B cell (primary cell): ENCODE measurements at places on chromosomes 1 and 21.

- no peak for DNase-seq
These were observed 235.6 kb downstream of the NPHP4 start for GRCh38 chr1:5756434-5757186.

GRCh38 chr21:28509031-28509430 lies 483.6 kb downstream of the LTN1 start:
- DNase-seq: no peak

DNA sequence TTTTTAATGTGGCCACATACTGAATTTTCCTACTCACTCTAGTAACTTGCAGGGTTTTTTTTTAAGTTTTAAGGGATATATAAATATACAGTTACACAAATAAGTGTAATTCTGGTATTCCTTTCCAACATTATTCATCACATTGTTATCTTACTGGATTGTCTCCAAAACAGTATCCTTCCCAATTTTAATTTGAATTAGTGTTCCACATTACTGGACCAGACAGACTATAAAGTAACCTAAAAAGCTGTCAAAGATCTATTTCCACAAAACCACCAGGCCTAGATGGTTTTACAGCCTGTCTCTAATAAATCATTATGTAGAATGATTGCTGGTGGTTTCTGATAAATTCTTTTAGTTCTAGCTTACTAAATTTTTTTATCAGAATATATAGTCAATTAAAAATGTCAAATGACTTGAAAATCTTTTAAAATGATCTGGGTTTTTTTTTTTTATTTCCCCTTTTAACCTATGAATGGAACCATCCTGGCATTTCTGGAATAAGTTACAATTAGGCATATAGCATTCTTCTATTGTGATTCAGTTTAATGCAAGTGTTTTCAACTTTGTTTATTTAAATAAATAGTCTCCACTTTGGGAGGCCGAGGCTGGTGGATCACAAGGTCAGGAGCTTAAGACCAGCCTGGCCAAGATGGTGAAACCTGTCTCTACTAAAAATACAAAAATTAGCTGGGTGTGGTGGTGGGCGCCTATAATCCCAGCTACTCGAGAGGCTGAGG lies 59.3 kb downstream of the PACC1 start:
- no peak for DNase-seq

GRCh38 chr1:205012391-205013140 lies 30.4 kb upstream of the CNTN2 start:
- no peak for DNase-seq

GRCh38 chr1:111556325-111557037 lies 53.0 kb upstream of the ADORA3 start:
- peak; percentile 25 for DNase-seq

- DNase-seq: no peak
These were observed 88.3 kb upstream of the MACF1 start for GRCh38 chr1:39116116-39116607.

- DNase-seq: peak; percentile 31
These were observed at the start of gene TNFSF4 for GRCh38 chr1:173206816-173207568. Gene TNFSF4, minus strand, starts transcription at chr1:173207331. Its CDS starts 155 bp downstream, at chr1:173207176.

- no peak for DNase-seq
These were observed 59.9 kb downstream of the CYYR1 start for GRCh38 chr21:26513212-26513611.

- no peak for DNase-seq
These were observed 1.5 kb downstream of the PTGFRN start for GRCh38 chr1:116911188-116911553.

GRCh38 chr1:110508028-110508940 lies 10.7 kb downstream of the KCNA10 start:
- DNase-seq: no peak

- DNase-seq: no peak
These were observed 11.4 kb upstream of the RAB3GAP2 start for GRCh38 chr1:220283625-220284024.

- no peak for DNase-seq
These were observed 322.1 kb upstream of the TMPRSS15 start for GRCh38 chr21:18725653-18726052.

- peak; percentile 67 for DNase-seq
These were observed 26.2 kb upstream of the CAP1 start for GRCh38 chr1:40014253-40014706.

DNA sequence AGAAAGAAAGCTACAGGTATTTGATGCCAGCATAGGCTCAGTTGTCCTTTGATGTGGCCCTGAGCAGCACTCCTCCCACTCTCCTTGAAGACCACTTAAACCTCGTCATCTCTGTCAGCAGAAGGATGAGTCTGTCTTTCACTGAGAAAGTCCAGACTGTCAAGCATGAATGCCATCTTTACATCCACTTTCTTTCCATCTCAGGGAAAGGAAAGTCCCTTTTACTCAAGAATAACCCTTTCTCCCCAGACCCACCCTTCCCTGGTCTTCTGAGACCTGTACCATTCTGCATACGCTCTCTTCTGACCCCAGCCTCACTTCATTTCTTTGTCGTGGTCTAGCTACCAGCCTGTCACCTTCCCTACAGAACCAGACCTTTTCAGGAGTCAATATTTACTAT lies 4.0 kb upstream of the ELAPOR1 start:
- DNase-seq: no peak

DNA sequence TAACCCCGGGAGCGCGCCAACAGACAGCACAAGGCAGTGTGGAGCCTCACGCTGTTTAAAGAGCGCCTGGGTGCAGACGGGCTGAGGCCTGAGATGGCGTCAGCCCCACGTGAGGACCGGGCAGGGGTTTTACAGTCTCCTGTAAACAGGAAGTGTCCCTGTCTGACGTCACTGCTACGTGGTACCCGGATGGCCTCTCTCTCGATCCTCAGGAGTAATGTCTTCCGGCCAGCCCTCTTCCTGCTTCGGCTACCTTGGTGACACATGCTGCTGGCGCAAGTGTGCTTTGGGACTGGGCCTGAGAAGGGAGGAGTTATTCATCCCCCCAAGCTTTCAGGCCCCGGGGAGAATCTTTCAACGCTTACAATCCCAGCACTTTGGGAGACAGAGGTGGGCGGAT lies 41.2 kb downstream of the CNST start:
- no peak for DNase-seq

DNA sequence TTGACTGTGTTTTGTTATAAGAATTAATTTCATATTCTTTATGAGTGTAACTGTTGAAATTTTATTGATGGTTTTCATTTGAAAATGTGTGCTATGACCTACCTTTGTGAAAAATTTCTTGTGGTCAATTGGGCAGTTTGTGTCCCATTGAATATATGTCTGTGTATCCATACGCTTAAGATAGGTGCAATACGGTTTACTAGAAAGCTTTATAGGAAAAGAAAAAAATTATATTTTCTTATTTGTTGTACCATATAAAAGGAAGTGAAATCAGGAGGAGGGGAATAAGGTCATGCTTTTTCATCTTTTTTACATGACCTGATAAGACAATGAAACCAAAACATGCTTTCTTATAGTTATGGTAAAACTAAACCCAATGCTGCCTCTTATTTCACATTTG lies 807.7 kb downstream of the USP25 start:
- DNase-seq: no peak

- no peak for DNase-seq
These were observed 21.1 kb downstream of the PLA2G4A start for GRCh38 chr1:186849826-186850225.

GRCh38 chr1:245370905-245371581 lies 216.3 kb downstream of the KIF26B start:
- DNase-seq: no peak

- no peak for DNase-seq
These were observed 129.8 kb upstream of the PALMD start for GRCh38 chr1:99516141-99516540.

- no peak for DNase-seq
These were observed 42.7 kb upstream of the SLC30A1 start for GRCh38 chr1:211621447-211622198.

DNA sequence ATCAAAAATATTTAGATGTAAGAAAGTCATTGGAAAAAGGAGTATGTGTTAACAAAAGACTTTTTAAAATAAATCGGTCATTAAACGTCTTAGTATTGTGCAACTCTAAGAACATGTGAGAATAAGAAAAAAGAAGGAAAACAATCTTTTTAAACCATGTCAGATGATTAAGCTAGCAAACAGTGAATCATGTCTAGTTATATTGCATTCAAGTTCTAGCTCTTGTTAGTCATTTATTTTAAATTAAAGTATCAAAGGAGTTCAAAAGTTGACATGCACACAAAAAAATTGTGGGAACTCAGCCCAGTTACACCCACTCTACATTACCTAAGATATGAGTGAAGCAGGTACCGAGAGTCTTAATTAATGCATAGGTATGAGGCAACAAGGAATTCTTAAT lies 9.8 kb downstream of the FRRS1 start:
- DNase-seq: no peak

DNA sequence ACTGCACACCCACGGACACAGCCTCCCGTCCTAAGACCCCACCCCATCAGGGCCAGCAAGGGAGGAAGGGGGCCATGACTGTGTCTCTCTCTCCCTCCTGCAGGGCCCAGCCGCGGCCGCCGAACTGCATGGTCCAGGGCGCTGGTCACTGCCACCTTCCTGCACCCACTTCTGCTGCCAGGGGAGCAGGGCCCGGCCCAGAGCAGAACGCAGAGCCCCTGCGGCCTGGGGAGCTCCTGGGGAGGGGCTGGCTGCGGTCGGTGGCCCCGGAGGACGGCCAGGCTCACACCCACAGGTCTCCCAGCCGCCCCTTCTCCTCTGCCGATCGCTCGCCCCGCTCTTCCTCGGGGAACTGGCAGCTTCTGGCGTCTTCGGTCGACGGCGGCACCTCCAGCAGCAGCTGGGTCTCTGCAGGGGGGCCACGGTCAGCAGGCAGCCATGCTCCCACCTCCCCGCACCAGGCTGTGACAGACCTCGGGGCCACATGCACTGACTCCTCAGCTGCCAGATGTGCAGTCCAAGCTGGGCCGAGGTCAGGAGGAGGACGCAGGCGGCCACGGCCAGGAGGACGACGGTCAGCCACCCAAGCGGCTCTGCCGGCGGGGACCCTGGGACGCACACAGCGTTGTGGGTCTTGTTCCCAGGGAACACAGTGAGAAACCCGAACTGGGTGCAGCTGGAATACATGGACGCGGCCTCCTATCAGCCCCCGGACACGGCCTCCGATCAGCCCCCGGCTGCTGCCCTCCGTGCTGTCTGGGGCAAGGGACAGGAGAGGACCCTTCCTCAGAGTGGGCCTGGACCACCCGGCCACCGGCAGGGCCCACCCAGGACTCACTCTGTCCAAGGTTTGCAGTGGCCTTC lies 2.6 kb downstream of the TNFRSF18 start:
- DNase-seq: peak; percentile 40

DNA sequence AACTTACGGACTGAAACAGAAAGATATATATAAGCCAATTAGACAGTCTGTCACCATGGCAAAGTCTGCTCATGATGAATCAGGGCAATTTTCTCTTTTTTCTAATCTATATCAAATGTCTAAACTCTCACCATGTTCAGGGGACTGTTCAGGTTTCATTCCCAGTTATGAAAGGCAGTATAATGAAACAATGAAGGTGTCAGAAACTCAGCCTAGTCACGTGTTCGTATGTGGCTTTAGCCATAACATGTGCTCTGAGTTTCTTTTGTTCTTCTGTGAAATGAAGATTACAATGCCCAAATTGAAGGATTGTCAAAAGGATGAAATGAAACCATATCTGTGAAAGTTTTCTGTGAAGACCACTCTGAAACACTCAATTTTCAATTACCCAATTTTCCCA lies 392.9 kb downstream of the DSCAM start:
- no peak for DNase-seq

- peak; percentile 44 for DNase-seq
These were observed 194.6 kb downstream of the NRIP1 start for GRCh38 chr21:14869984-14870852.

- no peak for DNase-seq
These were observed 93.1 kb downstream of the ADCY10 start for GRCh38 chr1:167820684-167821355.

GRCh38 chr1:43781574-43781973 lies 74.2 kb downstream of the ST3GAL3 start:
- DNase-seq: no peak

- no peak for DNase-seq
These were observed 12.2 kb downstream of the TRABD2B start for GRCh38 chr1:47985018-47985417.

DNA sequence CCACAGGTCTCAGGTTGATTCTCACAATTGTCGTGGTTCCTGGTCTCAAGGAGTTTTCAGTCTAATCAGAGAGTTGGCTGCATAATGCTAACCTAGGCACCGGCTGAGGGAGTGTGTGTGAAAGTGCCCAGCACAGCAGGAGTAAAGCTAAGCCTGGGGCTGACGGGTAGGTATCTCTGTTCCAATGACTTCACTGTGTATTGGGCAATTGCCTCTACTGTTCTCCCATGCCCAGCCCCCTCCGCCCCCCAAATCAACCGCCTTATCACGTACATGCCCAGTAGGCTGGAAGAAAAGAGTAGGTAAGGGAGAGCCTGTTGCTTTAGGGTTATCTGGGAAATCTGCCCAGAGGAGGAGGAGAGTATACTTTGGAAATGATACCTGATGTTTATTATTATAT lies 54.7 kb downstream of the MRPS6 start:
- no peak for DNase-seq

- DNase-seq: no peak
These were observed 58.4 kb upstream of the ATP1B1 start for GRCh38 chr1:169048043-169048442.

DNA sequence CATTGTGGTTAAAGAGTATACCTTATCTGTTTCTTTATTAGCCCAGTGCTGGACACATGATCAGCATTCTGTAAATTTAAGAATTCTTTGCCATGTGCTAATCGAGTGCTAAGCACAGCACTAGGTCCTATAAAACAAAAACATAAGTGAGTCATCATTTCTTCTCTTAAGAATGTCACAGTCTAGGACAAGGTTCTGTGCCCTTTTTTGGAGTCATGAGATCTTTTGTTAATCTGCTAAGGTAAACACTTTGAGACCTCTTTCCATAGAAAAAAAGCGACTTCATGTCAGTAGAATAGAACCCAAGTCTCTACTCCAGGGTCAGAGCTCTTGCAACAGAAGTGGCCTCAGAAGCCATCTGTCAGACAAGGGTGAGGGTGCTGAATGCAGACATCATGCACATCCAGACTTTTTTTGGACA lies 70.0 kb upstream of the NFIA start:
- DNase-seq: no peak

- no peak for DNase-seq
These were observed 25.1 kb upstream of the MROH9 start for GRCh38 chr1:170910273-170910672.

DNA sequence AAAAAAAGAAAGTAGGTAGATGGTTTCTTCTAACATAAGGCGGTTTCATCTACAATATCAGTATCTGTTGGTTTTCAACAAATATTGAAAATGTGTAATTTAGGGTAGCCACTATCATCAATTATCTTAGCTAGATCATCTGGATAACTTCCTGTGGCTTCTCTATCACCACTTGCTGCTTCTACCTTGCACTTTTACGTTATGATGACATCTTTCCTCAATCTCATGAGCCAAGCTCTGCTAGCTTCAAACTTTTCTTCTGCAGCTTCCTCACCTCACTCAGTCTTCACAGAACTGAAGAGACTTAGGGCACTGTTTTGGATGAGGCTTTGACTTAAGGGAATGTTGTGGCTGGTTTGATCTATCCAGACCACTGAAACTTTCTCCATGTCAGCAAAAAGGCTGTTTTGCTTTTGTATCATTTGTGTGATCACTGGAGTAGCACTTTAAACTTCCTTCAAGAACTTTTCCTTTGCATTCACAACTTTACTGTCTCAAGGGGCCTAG lies 144.9 kb upstream of the HP1BP3 start:
- DNase-seq: no peak

GRCh38 chr1:214029796-214030195 lies 42.0 kb downstream of the PROX1 start:
- no peak for DNase-seq

GRCh38 chr1:162412002-162412401 lies at the start of gene SH2D1B:
Gene SH2D1B, minus strand, starts transcription at chr1:162412136. Its CDS starts 120 bp downstream, at chr1:162412016.
- no peak for DNase-seq
